Upper lobe of right lung (tissue), 1 donor: ENCODE measurements at places on chromosomes 5 and 9. TPM values are rescaled to one million over a fixed set of nuclear protein-coding genes. Genes with fewer than 3 reads are reported as not detected.

Gene ATP10B
- total RNA-seq, result not detected

GRCh38 chr9:98038958-98039357 is 17.6 kb upstream of the NANS start:
- DNase-seq, result no peak

DNA sequence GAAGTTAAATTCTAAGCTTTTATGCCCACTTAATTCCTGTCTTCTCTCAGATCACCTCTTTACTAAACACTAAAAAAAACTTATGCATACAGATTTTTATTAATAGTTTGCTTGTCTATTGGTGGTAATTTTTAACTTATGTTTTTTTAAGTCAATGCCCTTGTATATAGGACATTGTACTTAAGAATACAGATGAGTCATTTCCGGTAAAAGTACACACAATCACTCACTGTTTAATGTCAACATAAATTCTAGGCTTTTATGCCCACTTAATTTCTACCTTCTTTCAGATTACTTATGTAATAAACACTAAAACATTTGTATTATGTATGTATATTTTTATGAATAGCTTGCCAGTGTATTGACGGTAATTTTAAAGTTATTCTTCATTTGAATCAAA is 872.8 kb upstream of the CDH9 start:
- DNase-seq, result no peak

DNA sequence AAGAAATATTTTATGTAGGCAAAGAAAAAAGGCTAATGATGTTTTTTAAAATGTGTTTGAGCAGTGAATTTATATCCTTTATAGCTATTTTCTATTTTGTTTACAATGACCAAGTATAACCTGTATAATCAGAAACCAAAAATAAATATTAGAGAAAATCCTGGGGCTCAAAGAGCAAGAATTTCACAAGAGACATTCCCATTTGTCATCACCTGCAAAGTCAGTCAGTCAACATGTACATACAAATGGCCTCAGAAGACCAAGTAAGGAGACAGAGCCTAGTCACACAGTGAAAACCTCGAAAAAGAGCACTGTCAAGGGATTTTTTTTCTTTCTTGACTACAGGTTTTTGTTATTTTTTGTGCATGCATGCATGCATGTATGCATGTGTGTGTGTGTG is 231.4 kb downstream of the GLIS3 start:
- DNase-seq, result no peak
